ENCODE measurements at places on chromosomes 7 and 10.

GRCh38 chr10:58512491-58513187 is at the start of gene BICC1:
BICC1 (plus strand) TSS chr10:58512872; CDS start chr10:58513144, 272 bp downstream.
- no peak for DNase-seq

DNA sequence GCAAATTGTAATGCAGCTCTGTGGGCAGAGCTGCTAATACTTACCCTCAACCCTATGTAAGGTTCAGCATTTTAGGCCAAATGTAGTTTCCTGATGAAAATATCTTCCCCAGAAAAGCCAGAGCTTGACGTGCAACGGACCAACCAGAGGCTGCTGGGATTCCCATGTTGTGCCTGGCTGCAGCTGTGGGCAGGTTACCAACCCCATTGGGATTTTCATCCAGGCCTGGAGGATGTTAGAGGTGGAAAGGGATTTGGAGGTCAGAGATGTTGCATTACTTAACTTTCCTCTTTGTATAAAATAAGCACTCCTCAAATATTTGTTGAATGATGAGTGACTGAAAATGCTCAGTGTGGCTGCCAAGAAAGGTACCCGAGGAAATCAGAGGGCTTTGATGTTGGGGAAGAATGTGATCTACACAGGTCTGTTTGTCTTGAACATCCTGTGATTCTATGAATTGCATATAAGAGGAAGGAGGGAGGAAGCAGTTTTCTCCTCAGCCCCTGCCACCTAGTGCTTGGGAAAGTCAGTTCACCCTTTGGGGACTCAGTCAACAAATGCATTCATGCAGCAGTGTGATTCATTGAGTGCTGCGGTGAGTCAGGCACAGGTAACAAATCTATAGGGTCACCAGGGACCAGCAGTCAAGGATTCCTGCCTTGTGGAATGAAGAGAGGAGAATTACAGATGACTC is 487.2 kb downstream of the RPS24 start:
- no peak for DNase-seq

GRCh38 chr7:32273297-32273696 is 203.1 kb upstream of the PDE1C start:
- no peak for DNase-seq

DNA sequence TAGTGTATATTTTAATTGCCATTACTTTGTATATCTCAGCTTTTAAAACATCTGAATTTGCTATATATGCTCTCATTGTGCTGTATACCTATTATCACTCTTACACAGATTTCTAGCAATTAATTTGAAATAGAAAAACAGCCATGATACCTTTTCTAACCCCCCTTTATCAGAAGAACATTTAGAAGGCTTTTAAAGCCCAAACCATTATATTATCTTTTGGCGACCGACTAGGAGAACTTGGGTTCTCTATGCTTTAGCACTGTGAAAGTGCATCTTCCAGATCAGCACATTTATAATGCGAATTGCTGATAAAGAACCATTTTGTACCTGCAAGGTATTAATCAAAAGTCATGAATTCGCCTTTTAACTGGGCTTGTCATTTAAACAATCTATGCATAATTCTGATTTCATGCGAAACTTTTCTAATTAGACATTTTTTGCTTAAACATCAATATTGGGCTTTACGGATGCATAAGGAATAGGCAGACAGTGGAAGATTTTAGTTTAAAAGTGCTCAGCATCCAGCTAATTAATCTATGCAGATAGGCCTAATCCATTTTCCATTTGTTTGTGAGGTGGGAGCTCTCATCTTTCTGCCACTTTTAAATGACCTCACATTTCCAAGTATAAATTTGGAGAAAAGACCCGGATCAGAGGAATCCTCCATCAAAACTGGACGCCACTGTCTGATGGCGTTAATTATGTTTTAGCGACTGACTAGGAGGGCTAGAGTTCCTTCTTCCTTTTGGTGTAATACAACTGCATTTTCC is 1.2 kb upstream of the MLLT10 start:
- no peak for DNase-seq
